ENCODE measurements at places on chromosomes 13 and 19. TPM values are rescaled to one million over a fixed set of nuclear protein-coding genes. Genes with fewer than 3 reads are reported as not detected.
A peak's percentile ranks its signal among the peaks of the same experiment; 100 is the strongest.

DNA sequence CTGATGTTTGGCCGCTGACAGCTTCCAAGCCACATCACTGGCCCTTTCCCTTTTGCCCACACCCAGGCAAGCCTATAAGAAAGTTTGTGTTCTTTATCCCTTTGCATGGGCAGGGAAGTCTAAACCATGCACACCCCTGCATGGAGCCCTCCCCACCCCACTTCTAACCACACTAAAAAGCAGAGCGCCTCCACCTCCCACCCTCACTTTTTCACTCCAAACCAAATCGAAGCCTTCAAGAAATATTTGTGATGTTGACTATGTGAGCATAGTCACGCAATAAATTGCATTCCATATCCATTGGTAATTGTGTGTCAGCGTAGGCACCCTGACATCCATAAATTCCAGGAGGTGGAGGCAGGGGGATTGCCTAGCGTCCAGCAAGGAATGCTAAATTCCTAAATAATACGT lies 104.4 kb upstream of the LSM14A start:
- H3K27ac ChIP-seq = no peak overlapping the region
- no peaks in the 10 kb centered on the region for H3K36me3 ChIP-seq
- no peak overlapping the region for H3K4me3 ChIP-seq
- no peak for DNase-seq
- no peaks in the 10 kb centered on the region for H3K4me1 ChIP-seq

- no peaks in the 10 kb centered on the region for H3K36me3 ChIP-seq
- peaks cover 14% of the 10 kb centered on the region for H3K4me1 ChIP-seq
- no peak overlapping the region for H3K4me3 ChIP-seq
- no peak for DNase-seq
Observed at GRCh38 chr19:7346488-7346971, 2.2 kb upstream of the ARHGEF18 start.

DNA sequence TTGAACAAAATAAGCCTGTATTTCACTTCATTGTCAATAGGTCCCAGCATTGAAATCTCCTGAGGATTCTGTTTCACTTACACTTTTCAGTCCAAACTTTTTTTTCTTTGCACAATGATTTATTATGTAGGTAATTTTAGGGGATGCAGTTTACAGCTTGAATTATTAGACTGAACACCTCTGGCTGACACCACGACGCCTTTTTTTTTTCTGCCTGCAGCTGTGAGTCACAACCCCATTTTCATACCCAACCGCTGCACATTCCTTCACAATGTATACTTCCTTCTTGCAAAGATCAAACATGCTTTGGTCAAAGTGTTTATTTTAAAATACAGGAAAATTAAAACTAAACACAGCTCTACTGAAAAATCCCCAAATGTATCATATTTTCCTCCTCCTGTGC lies 11.4 kb downstream of the ZIC2 start:
- H3K27ac ChIP-seq = no peak overlapping the region
- H3K4me3 ChIP-seq = no peak overlapping the region
- H3K27me3 ChIP-seq = no peaks in the 10 kb centered on the region
- H3K36me3 ChIP-seq = no peaks in the 10 kb centered on the region

DNA sequence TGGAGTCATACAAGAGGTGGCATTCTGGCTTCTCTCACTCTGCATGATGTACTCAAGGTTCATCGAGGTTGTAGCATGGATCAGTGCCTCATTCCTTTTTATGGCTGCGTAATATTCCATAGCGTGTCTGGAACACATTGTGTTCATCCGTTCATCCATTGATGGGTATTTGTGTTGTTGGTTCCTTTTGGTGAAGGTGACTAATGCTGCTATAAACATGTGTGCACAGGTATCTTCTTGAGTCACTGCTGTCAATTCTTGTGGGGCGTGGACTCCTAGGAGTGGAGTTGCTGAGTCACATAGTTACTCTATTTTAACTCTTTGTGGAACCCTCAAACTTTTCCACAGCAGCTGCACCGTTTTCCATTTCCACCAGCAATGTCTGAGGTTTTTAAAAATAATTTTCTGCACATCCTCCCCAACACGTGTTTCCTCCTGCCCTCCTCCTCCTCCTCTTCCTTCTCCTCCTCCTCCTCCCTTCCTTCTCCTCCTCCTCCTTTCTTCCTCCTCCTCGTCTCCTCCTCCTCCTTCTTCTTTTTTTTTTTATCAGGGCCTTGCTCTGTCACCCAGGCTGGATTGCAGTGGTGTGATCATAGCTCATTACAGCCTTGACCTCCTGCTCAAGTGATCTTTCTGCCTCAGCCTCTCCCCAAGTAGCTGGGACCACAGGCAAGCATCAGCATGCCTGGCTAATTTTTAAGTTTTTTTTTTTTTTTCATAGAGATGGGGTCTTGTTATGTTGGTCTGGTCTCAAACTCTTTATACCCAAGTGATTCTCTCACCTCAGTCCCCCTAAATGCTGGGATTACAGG lies 2.0 kb upstream of the TMEM221 start:
- no peak overlapping the region for H3K27ac ChIP-seq
- DNase-seq = peak; percentile 14
- no peak overlapping the region for H3K4me3 ChIP-seq
- H3K27me3 ChIP-seq = peaks cover 15% of the 10 kb centered on the region

The PLK5 gene
- total RNA-seq = not detected

The ZNF844 gene
- total RNA-seq = not detected

The MBD3L2 gene
- not detected for total RNA-seq

The MFSD12 gene
- total RNA-seq = 105 TPM

All from Calu3 (cell line).